Pericardium fibroblast (primary cell): ENCODE measurements at places on chromosomes 16 and 17. TPM values are rescaled to one million over a fixed set of nuclear protein-coding genes. Genes with fewer than 3 reads are reported as not detected.

The TLE7 gene
- total RNA-seq = not detected in 2 replicates

The AOC2 gene
- 0.12 and 0.17 TPM in 2 replicates for total RNA-seq

The CX3CL1 gene
- 0.09 and 0.12 TPM in 2 replicates for total RNA-seq

The FBXO39 gene
- total RNA-seq = 0.94 TPM in 1 of 2 replicates, not detected in the other

The EVPLL gene
- total RNA-seq = not detected in 2 replicates

The CDC6 gene
- total RNA-seq = 0.93 and 1.3 TPM in 2 replicates

The KRTAP4-11 gene
- not detected in 2 replicates for total RNA-seq

The CHP2 gene
- total RNA-seq = not detected in 2 replicates

The ZNF385C gene
- total RNA-seq = 0.60 TPM in 1 of 2 replicates, not detected in the other

The GSDMA gene
- not detected in 2 replicates for total RNA-seq

The PRSS36 gene
- 0.34 and 1.3 TPM in 2 replicates for total RNA-seq

The ACSM3 gene
- 2.6 and 3.2 TPM in 2 replicates for total RNA-seq

The PRM3 gene
- not detected in 2 replicates for total RNA-seq

The CNGB1 gene
- not detected in 2 replicates for total RNA-seq

The MT1F gene
- total RNA-seq = 2.0 TPM in 1 of 2 replicates, not detected in the other

The SOX15 gene
- total RNA-seq = 0.12 and 0.85 TPM in 2 replicates

The MT1X gene
- 87.8 and 526 TPM in 2 replicates for total RNA-seq

The PPP1R27 gene
- not detected in 2 replicates for total RNA-seq

The ATP1B2 gene
- 0.93 TPM in 1 of 2 replicates, not detected in the other for total RNA-seq

The CMIP gene
- 4.9 and 6.6 TPM in 2 replicates for total RNA-seq

The ST6GALNAC2 gene
- total RNA-seq = 0.82 and 2.4 TPM in 2 replicates

The KREMEN2 gene
- total RNA-seq = 0.23 and 1.8 TPM in 2 replicates

The DBNDD1 gene
- total RNA-seq = under 0.01 and 0.34 TPM in 2 replicates

The ALOX15B gene
- 0.85 TPM in 1 of 2 replicates, not detected in the other for total RNA-seq

The KRT24 gene
- total RNA-seq = not detected in 2 replicates

The MMP25 gene
- total RNA-seq = under 0.01 TPM in 1 of 2 replicates, not detected in the other

The ABCA8 gene
- 58.8 and 67.2 TPM in 2 replicates for total RNA-seq

The RNF135 gene
- 21.5 and 23.6 TPM in 2 replicates for total RNA-seq

The IL32 gene
- 10.7 and 13.4 TPM in 2 replicates for total RNA-seq

The TMEM238L gene
- not detected in 2 replicates for total RNA-seq

The MYH1 gene
- total RNA-seq = 0.09 TPM in 1 of 2 replicates, not detected in the other

The SPECC1 gene
- total RNA-seq = 9.5 and 12.0 TPM in 2 replicates

The INCA1 gene
- 0.47 and 1.6 TPM in 2 replicates for total RNA-seq

The GPRC5C gene
- 6.9 and 54.8 TPM in 2 replicates for total RNA-seq

The AIPL1 gene
- total RNA-seq = not detected in 2 replicates

The UTS2R gene
- 0.26 TPM in 1 of 2 replicates, not detected in the other for total RNA-seq
